T-helper 2 cell treated with Interferon-gamma antibody and Interleukin-4, amounts not matched to agents 5 μg/mL and 100 μg/mL, for 36 hours (primary cell): ENCODE measurements at places on chromosomes 6 and 20.

GRCh38 chr20:45373353-45374100 lies 4.6 kb downstream of the TP53TG5 start:
- peak; percentile 81 for DNase-seq

- DNase-seq = no peak
These were observed 105.0 kb upstream of the LAMP5 start for GRCh38 chr20:9409352-9409751.

DNA sequence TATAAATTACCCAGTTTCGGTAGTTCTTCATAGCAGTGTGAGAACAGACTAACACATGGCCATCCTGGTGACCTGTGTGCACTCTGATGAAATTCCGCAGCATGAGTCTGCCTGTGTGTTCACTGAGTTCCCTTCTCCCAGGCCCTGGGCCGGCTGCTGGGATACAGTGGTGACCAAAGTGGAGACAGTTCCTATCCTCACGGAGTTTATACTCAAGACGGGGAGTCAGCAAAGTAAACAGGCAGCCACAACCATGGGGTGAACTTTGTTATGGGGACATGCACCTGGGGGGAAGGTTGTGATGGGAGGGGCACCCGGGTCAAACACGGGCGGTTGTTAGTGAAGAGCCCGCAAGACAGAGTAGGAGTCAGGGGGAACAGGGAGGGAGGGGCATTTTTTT lies 202.0 kb downstream of the CDH4 start:
- DNase-seq = no peak

DNA sequence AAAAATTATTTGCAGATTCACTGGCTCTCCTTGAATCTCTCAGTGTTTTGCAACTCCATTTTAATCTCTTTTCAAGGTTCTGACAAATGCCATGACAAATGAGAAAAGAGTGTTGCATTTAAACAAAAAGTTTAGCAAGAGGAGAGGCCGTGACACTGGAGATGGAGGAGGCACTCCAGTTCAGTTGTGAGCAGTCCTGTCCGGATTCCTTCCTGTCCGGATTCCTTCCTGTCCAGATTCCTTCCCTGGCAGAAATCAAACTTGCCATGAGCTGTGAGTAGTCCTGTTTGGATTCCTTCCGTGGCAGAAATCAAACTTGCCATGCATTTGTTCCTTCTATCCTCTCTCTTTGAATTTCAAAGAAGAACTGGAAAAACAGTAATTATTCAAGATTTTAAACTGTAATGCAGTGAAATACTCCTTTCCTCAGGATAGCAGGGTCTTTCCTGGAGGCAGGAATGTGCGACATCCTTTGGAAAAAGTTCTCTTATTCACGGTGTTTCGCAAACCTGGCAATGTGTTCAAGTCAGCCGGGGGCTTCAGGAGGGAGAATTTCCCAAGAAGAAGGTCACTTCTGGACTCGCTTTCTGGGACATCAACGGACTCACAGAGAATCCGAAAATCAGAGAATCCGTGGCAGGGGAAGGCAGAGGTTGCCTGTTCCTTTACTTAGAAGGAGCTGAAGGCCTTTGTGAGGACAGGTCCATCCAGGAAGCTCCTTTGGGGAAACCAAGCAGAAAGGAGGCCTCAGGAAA lies 48.7 kb upstream of the DACT2 start:
- no peak for DNase-seq

DNA sequence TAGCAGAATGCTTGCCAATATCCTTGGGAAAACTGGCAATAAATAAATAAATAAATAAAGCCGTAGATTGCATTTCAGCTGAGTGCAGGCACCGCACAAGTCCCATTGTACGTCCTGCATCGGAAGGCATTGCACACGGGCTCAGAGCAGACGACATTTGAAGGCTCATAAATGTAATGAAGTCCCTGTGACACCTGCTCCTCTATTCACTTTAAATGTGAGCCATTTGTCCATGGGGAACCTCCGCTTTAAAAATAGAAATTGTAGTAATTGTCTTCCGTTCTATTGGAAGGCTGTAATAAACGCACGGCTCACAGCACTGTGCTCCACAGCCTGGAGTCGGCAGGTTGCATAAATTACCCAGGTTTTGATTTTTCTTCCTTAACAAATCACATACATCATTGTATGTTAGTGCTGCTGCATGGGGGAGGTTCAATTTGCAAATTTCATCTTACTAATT lies 32.6 kb downstream of the MYT1 start:
- DNase-seq = no peak

- no peak for DNase-seq
These were observed 20.2 kb downstream of the NAPB start for GRCh38 chr20:23401051-23401450.

DNA sequence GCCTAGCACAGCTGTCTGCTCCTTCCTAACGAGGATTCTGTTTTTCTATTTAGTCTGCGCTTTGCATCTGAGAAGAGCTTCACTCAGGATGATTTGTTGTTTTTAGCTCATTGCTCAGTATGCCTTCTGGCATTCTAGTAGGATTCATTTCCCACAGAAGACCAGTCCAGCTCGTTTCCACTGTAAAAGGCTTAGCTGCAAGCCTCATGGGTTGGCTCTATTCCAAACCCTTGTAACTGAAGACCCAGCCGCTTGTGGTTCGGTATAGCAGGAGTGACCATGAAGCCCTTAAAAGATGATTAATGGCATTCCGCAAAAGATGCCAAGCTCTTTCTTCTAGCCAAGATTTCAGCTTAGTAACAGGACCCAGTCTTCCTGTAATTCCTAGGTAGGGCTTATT lies 7.2 kb downstream of the ADGRF1 start:
- no peak for DNase-seq

- DNase-seq = no peak
These were observed 113.2 kb downstream of the MAFB start for GRCh38 chr20:40575851-40576250.

DNA sequence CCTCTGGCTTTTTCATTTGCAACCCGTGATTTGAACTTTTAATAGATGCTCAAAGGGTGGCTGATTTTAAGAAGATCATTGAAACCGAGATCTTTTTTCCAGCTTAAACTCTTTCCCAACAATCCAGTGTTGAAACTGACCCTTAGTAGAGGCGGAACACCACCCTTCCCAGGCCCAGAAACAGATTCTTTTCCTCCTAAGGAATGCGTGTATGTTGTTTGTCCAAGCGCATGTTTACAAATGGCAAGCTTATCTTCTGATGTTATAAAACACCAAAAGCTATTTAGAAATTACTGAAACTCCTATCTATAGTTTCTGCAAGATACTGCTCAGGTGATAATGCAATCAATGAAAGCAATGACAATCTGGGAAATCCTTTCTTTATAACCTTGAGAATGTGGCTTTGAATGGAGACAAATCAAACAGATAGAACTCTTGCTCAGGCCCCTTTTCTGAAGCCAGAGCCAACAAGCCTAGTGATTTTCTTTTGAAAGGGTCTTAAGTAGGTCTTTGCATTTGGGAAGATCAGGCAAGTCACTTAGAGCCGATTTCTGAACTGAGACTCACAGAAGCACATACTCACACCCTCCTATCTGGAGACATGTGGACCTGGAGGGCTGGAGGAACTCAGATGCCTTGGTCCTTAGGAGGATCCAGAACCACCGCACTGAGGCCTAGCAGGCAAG lies 9.1 kb downstream of the BANF2 start:
- DNase-seq = no peak

DNA sequence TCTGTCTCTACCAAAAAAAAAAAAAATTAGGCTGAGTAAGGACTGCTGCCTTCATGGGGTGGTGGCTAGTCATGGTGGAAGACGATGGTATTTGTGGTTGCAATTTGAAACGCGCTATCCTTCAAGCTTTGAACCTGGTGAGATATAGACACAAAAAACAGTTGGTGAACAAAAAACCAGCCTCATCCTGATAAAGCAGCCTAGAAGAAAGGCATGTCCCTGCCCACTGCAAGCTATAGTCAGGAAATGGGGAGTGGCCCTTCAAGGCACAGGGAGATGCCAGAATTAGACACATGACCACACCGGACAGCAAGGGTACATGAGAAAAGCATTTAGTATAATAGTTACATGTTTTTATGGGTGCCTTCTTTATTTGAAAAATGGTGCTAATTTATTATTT lies 193.6 kb downstream of the NFATC2 start:
- no peak for DNase-seq
